Kidney capillary endothelial cell (primary cell): ENCODE measurements at places on chromosomes 4 and X.
A peak's percentile ranks its signal among the peaks of the same experiment; 100 is the strongest.

- DNase-seq = no peak
These were observed 196.0 kb upstream of the DCAF8L1 start for GRCh38 chrX:28177202-28177601.

- no peak for DNase-seq
These were observed 35.2 kb upstream of the SLC2A9 start for GRCh38 chr4:10056334-10057022.

GRCh38 chr4:20395160-20395773 lies 143.6 kb downstream of the SLIT2 start:
- DNase-seq = peak; percentile 16

- no peak for DNase-seq
These were observed 111.4 kb upstream of the EOLA2 start for GRCh38 chrX:150049647-150050046.

DNA sequence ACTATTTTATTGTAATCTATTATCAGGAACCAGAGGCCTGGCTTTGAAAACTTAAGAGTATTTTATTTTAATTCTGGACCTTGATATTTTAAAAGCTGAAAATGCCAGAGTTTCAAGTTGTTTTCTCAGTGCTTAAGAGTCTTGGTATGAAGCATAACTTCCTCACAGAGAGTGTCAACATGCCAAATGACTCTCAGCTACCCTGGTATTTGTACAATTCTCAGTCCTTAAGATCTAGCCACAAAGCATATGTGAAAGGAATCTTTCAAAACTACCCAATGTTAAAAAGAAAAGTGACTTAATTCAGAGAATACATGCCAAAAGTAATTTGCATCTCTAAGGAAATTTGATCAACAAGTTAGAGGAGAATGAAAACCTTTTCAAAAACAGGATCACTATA lies 171.9 kb downstream of the DKK2 start:
- DNase-seq = no peak

- DNase-seq = no peak
These were observed 212.4 kb upstream of the CASK start for GRCh38 chrX:42135583-42136228.

DNA sequence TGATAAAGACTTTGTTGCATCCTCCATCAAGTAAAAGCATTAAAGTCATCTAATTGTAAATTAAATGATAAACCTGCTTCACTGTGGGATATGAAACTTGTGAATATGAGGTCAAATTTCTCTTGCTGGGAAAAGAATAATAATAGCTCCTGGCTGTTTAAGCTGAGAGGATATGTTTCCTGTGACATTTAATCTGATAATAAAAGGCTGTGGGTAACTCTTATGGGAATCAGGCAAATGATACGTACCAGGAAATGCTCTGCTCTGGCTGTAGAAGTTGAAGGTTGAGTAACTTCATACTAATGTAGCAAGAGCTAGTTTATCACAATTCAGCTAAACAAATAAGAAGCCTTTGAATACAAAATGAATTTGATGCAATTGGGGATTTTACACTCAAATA lies 574.6 kb downstream of the RAPGEF2 start:
- DNase-seq = no peak

DNA sequence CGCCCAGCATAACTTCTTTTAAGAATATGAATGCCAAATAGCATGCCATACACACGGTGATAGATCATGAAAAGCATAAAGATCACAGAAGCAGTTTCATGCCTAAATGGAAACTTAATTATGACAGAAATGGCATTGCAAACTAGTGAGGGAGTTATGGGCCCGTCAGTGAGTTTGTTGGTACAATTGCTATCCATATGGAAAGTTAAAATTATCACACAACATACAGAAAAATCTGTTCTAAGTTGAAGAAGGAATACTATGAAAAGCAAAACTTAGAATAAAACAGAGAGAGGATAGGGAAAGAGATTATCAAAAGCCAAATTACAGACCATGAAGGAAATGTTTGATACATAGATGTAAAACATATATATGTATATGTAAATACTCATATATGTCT lies 30.2 kb upstream of the RAP1GDS1 start:
- no peak for DNase-seq

GRCh38 chr4:138616775-138617174 lies 374.6 kb upstream of the SLC7A11 start:
- DNase-seq = no peak

GRCh38 chr4:184750926-184751584 lies 17.2 kb upstream of the CENPU start:
- no peak for DNase-seq

DNA sequence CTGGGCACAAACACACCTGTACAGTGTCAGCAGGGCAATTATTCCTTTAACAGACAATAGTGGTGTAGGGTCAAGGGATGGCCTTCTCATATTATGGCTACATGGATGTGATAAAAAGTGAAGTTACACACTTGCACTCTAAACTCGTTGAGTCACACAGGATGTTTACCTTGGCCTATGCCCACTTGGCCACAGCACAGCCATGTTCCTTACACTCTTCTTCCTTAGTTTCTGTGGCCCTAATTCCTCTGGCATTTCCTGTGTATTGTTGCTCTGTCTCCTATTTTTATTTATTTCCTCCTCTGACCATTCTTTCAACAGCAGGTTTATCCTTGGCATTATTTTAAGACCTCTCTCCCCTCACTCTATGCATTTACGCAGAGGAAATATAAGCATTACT lies 86.8 kb upstream of the NPFFR2 start:
- peak; percentile 69 for DNase-seq

GRCh38 chr4:47852136-47852535 lies 14.3 kb upstream of the CORIN start:
- DNase-seq = no peak

GRCh38 chr4:35608205-35608604 lies 636.1 kb downstream of the ARAP2 start:
- DNase-seq = no peak

DNA sequence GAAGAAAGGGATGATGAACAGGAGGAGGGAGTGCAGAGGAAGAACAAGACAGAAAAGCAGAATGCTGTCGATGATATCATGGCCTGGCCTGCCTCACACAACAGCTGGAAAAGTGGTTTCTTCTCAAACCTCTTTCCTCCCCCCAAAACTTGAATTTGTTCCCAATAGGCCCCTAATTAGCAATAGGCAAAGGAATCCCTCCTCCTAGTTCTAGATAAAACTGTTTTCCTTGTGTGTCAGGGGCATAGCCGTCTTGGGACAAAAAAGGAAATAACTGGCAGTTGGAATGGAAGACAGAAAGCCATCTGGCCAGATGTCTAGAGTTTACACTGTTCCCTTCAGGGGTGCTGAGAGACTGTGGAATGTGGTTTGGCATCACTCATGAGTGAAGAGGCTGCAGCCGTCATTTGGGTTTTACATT lies 177.8 kb upstream of the C1QTNF7 start:
- no peak for DNase-seq

GRCh38 chr4:52989865-52990264 lies 127.7 kb downstream of the RASL11B start:
- DNase-seq = no peak

- DNase-seq = no peak
These were observed 934 bp downstream of the PDHA1 start for GRCh38 chrX:19344661-19345060.

DNA sequence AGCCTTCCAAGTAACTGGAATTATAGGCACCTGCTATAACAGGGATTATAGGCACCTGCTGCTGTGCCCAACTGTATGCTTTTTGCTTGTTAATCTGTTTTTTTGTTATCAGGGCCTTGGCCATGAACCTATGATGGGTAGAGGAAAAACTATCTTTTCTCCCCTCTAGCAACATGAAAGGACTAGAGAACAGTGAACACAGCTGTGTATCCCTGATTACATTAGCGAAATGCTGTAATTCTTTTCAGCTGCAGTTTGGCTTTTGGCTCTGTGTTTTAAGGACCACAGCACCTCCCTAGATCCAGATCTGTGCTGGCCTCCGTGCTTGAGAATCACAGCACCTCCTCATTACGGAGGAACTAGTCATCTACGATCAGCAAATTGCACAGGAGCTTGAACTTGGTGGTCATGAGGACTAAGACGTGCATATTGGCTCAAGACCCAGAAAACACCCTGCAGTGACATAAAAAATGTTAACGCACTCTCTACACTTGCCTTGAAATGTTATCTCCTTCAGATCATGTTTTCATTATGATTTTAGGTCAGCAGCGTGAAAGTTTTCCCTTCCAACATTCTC lies 57.7 kb upstream of the S100G start:
- DNase-seq = no peak

GRCh38 chrX:103616676-103617186 lies 9.0 kb downstream of the TCEAL3 start:
- DNase-seq = no peak

- DNase-seq = peak; percentile 66
These were observed 819 bp downstream of the KIAA0232 start for GRCh38 chr4:6783111-6783981.

DNA sequence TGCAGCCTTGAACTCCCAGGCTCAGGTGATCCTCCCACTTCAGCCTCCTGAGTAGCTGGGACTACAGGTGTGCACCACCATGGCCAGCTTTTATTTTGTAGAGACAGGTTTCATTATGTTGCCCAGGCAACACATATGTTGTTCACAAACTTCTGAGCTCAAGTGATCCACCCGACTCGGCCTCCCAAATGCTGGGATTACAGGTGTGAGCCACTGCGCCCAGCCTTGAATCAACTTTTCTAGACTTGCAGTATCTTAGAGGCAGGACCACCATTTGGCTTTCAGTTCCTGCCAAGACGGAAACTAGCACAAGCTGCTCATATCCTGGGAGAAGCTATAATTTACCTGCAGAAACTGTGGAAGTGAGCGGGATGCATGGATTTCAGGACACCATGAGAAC lies 19.9 kb downstream of the NAT8L start:
- no peak for DNase-seq

DNA sequence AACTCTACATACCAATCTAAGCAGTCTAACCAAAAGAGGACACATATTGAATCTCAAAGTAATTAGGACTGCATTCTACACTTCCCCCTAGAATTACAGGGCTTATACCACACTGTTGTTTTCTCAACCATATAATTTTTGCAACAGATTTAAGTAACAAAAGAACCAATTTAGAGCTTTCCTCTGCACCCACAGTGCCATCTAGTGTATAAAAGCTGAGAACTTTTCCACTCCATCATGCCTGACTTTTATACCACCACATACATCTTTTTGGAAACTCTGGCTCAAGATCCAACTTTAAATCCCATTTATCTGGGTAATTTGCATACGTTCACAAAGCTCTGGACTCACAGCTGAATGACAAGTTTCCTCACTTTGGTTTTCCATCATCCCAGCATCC lies 99.5 kb downstream of the EFHC2 start:
- DNase-seq = peak; percentile 15

DNA sequence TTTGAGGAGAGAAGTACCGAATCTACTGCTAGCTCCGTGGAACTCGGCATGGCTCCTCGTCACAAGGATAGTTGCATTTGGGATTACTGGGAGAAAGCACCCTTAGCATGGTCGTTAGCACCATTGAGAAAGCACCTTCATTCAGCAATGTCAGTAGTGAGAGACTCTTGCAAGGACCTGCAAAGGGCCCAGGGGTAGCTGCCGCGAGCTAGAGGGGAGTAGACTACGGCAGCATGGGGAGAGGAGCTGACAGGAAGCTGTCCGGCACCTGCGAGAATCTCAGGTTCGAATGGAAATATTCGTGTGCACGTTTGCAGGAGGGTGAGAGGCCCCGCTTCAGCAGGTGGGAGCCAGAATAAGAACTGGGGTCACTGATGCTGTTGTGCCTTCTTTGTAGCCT lies 20.2 kb downstream of the TLR10 start:
- DNase-seq = no peak

- no peak for DNase-seq
These were observed 5.4 kb upstream of the ADGRA3 start for GRCh38 chr4:22521240-22521639.

- no peak for DNase-seq
These were observed 42.7 kb downstream of the ABLIM2 start for GRCh38 chr4:8115916-8116315.

GRCh38 chr4:8664031-8664805 lies 71.7 kb downstream of the CPZ start:
- no peak for DNase-seq

DNA sequence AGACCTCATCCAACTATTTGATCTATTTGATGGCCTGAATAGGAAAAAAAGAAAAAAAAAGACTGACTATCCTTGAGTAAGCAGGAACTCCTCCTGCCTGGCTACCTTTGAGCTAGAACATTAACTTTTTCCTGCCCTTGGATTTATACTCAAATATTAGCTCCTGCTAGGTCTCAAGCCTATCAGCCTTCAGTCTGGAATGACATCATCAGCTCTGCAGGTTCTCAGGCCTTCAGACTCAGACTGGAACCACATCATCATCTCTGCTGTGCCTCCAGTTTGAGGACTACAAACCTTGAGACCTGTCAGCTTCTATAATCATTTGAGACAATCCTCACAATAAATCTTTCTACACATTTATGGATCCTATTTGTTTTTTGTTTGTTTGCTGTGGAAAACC lies 754.0 kb upstream of the SLIT2 start:
- no peak for DNase-seq

GRCh38 chr4:132245319-132245718 lies 903.8 kb upstream of the PCDH10 start:
- DNase-seq = no peak

GRCh38 chr4:135357091-135357490 lies 1155.5 kb upstream of the PABPC4L start:
- no peak for DNase-seq
